Mucosa of gallbladder (tissue), 1 donor: ENCODE measurements at places on chromosomes 7 and 10. TPM values are rescaled to one million over a fixed set of nuclear protein-coding genes. Genes with fewer than 3 reads are reported as not detected.
A peak's percentile ranks its signal among the peaks of the same experiment; 100 is the strongest.

DNA sequence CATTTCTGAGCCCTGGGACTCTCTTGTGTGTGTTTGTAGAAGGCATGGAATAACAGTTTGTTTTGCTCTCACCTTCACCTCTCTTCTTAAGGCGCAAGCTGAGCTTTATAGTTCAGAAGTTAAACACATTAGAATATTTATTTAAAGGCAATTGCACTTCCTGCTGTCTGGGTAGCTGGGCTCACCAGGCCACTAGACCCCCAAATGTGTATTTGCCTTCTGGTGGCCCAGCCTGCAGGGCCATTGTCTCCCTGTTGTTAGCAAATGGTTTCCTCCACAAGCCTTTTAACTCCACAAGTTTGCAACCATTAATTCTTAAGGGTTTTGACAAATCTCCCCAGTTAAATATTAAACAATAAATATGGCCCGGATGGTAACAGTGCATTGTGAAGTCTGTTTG, 31.1 kb upstream of the NEUROD6 start:
- DNase-seq, result no peak

- no peak for DNase-seq
Measured at GRCh38 chr7:137591421-137591837, 247.9 kb upstream of the PTN start.

DNA sequence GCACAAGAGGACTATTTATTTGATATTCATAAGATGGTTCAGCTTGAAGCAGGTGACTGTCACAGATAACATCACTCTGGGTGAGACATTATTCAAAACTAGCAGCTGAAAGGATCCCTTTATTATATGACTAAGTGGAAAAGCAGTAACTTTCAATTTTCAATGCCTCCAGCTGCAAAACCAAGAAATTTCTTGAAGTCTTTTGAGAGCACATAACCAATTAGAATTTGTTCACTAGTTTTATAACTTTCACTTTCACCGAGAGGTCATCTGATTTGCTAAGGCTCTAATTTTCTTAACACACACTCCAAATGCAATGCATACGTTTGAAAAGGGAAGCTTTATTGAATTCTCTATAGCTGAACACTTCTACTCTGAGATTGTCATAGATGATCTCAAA, 88.6 kb upstream of the KLF14 start:
- no peak for DNase-seq

GRCh38 chr7:38394660-38395059, 121.2 kb upstream of the TARP start:
- no peak for DNase-seq

DNA sequence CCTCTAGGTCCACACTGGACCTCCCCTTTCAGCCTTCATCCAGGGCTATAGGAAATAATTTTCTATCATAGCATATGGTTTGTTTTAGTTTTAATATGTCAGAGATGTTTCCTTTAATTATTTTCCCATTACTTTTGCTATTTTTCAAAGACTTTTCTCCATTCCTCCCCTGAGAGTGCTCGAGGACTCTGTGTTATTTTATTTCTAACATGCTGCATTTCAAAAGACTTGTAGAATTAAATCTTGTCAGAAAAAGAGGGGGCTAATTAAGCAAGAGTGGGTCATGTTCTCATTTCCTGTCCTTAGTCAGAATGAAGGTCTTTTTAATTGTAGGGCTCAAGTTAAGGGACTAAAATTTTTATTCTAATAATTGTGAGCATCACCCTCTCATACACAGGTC, 71.6 kb upstream of the CTTNBP2 start:
- DNase-seq, result no peak

- no peak for DNase-seq
Measured at GRCh38 chr10:75104842-75105241, 6.6 kb upstream of the SAMD8 start.

GRCh38 chr7:149770728-149771636, 2.4 kb downstream of the ZNF467 start:
- DNase-seq, result peak; percentile 16

- DNase-seq, result no peak
Measured at GRCh38 chr10:79203833-79204232, 135.1 kb downstream of the ZMIZ1 start.

DNA sequence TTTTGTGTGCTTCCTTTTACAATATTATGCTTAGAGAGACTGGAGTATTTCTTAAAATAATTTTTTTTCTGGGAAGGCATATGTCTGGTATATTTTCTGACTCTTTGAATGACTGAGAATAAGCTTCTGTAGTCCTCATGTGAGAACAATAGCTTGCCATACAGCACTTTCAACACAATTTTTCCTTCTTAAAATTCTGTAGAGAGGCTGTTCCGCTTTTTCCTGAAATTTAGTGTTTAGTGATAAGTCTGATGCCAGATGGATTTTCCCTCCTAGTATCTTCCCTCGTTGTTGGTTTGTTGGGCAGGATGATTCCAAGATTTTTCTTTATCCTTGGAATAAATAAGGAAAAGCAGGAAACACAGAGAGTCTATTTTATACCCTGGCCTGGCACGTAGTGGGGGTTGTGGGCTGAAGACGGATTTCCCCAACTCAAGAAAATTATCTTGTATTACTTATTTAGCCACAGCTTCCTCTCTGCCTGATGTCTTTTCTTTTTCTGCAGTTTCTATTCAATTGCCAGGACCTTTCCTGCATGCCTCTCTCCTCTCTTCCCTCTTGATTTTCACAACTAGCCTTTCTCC, 111.2 kb downstream of the AOAH start:
- no peak for DNase-seq

GRCh38 chr7:135275971-135276580, 42.4 kb downstream of the STRA8 start:
- DNase-seq, result no peak

The HMX2 gene
- 0.69 TPM for total RNA-seq

The TNS3 gene
- 97.2 TPM for total RNA-seq

The SVOPL gene
- not detected for total RNA-seq
